Activated B cell treated with CpG ODN at 0.5 μM for 24 hours (primary cell): ENCODE measurements at places on chromosomes 11 and 22. TPM values are rescaled to one million over a fixed set of nuclear protein-coding genes. Genes with fewer than 3 reads are reported as not detected.

GRCh38 chr11:112828421-112828820, 132.8 kb upstream of the NCAM1 start:
- no peaks in the 10 kb centered on the region for H3K36me3 ChIP-seq
- no peak for DNase-seq
- H3K4me1 ChIP-seq, result no peaks in the 10 kb centered on the region
- no peak overlapping the region for H3K27ac ChIP-seq
- no peak overlapping the region for H3K4me3 ChIP-seq

- H3K27me3 ChIP-seq, result no peaks in the 10 kb centered on the region
- no peak overlapping the region for H3K4me3 ChIP-seq
- no peak for DNase-seq
- H3K27ac ChIP-seq, result peak overlapping the region; percentile 25
Observed at GRCh38 chr22:40116496-40117200, 61.1 kb upstream of the TNRC6B start.

Gene APOBEC3B
- 8.0 TPM in 2 replicates for total RNA-seq

DNA sequence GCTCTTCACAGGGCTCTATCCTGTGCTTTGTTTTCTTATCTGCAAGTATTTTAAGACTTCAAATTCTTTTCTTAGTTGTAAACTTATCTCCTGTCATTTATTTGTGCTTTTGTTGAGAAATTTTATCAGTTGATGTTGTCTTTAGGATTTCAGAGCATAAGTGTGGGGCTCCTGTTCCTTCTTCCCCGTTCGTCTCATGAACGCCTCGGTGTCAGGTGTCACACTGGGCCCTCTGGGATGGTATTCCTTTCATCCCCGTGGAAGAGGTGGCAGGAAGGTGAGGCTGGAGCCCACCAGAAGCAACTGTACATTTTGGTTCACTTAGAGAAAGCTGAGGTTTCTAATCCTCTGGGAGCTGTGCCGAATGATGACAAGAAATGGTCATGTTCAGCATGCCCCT, 17.9 kb downstream of the NADSYN1 start:
- H3K36me3 ChIP-seq, result peaks cover 83% of the 10 kb centered on the region
- no peaks in the 10 kb centered on the region for H3K27me3 ChIP-seq
- DNase-seq, result no peak
- H3K4me3 ChIP-seq, result no peak overlapping the region
- no peak overlapping the region for H3K27ac ChIP-seq
- H3K4me1 ChIP-seq, result peaks cover under 1% of the 10 kb centered on the region

GRCh38 chr11:115920841-115921480, 416.7 kb upstream of the CADM1 start:
- H3K36me3 ChIP-seq, result no peaks in the 10 kb centered on the region
- H3K27me3 ChIP-seq, result no peaks in the 10 kb centered on the region
- no peak overlapping the region for H3K27ac ChIP-seq
- peaks cover 29% of the 10 kb centered on the region for H3K4me1 ChIP-seq
- DNase-seq, result no peak
- H3K4me3 ChIP-seq, result no peak overlapping the region

- peaks cover 9% of the 10 kb centered on the region for H3K36me3 ChIP-seq
- no peak for DNase-seq
- peaks cover 19% of the 10 kb centered on the region for H3K4me1 ChIP-seq
- no peak overlapping the region for H3K4me3 ChIP-seq
Observed at GRCh38 chr11:45801723-45802315, 3.1 kb upstream of the SLC35C1 start.

DNA sequence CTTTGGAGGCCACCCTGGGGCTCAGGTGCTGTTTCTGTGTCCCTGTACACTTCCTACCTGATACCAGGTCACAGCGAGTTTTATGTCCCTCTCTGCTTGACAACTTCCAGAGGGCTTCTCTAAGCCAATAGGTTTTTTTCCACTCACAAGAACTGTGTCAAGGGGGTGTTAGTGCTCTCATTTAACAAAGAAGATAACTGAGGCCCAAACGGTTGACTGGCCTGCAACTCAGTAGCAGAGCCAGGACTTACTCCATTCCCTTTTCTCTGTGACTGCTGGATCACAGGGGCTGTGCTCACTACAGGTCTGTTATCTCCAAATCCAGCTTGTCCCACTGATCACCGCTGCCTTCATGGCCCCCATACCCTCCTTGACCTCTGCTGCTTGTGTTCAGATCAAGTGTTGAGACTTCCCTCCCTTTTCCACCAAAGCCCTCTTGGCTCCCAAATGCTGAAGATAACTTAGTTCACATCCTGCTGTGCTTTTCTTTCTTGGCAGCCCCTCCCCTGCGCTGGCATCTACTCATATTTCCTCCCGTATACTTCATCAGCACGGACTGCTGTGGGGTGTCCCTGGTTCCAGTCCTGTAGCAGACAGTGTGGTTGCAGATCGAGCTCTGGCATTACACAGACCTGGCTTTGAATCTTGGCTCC, 41.3 kb downstream of the POU2F3 start:
- peaks cover 13% of the 10 kb centered on the region for H3K27me3 ChIP-seq
- no peak overlapping the region for H3K27ac ChIP-seq
- no peaks in the 10 kb centered on the region for H3K36me3 ChIP-seq
- no peaks in the 10 kb centered on the region for H3K4me1 ChIP-seq

Gene MTCH2
- total RNA-seq, result 73.3 and 81.7 TPM in 2 replicates

Gene GLYATL1
- total RNA-seq, result not detected in 2 replicates

DNA sequence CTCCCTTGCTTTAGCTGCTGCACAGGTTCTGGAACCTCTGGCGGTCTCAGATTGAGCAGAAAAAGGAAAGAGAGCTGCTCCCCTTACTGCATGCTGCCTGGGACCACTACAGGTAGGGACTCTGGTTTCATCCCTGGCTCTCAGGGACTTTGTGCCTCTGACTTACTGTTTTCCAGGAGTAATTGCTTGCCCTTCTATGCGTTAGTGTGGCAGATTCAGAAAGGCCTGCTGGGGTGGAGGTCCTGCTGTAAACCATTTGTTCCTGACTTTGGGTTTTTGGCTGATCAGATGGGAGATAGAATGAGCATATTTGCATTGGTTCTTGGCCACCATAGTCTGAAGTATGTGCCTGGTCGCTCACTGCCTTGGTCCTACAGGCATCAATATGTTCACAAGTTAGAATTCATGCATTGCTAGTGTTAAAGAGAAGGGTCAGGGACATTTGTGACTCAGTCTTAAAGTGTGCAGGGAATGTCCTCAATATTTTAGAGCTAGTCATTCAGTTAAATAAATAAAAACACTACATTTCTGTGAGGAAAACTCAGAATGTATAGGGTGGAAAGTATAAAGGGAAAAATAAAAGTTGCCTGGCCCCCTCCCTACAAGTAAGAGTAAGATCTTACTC, 78.0 kb downstream of the PISD start:
- H3K4me3 ChIP-seq, result no peak overlapping the region
- no peaks in the 10 kb centered on the region for H3K27me3 ChIP-seq
- no peak for DNase-seq
- H3K27ac ChIP-seq, result peak overlapping the region; percentile 53

- DNase-seq, result no peak
- H3K36me3 ChIP-seq, result no peaks in the 10 kb centered on the region
- no peak overlapping the region for H3K27ac ChIP-seq
- peaks cover 3% of the 10 kb centered on the region for H3K4me1 ChIP-seq
- no peak overlapping the region for H3K4me3 ChIP-seq
Observed at GRCh38 chr11:134537296-134537695, 125.3 kb upstream of the B3GAT1 start.

DNA sequence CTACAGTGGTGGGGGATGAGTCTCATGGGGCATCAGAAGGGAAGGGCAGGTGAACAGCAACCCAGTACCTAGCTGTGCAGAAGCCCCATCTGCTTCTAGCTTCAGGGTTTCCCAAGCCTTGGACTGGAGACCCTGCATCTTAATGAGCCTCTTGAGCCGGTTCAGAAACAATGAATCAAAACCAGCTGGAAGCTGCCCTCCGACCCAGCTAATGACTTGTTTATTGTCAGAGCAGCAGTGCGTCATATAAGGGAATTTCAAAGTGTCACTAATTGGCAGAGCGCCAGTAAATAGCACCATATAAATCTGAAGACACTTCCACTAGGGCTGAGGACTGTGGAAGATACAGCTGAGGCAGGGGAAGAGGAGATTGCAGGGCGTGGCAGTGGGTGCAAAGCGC, 57.5 kb downstream of the RPUSD4 start:
- H3K36me3 ChIP-seq, result no peaks in the 10 kb centered on the region
- H3K27me3 ChIP-seq, result peaks cover 19% of the 10 kb centered on the region
- H3K4me3 ChIP-seq, result no peak overlapping the region

GRCh38 chr11:17561526-17561925, 14.5 kb downstream of the OTOG start:
- H3K36me3 ChIP-seq, result no peaks in the 10 kb centered on the region
- peaks cover 6% of the 10 kb centered on the region for H3K27me3 ChIP-seq
- H3K27ac ChIP-seq, result no peak overlapping the region
- no peaks in the 10 kb centered on the region for H3K4me1 ChIP-seq
- no peak for DNase-seq

DNA sequence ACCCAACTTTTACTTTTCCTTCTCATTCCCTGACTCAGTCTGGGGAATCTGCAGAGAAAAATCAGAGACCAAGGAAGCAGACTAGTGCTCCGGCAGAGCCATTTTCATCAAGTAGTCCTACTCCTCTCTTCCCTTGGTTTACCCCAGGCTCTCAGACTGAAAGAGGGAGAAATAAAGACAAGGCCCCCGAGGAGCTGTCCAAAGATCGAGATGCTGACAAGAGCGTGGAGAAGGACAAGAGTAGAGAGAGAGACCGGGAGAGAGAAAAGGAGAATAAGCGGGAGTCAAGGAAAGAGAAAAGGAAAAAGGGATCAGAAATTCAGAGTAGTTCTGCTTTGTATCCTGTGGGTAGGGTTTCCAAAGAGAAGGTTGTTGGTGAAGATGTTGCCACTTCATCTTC, 37.2 kb downstream of the KMT2A start:
- peaks cover 77% of the 10 kb centered on the region for H3K36me3 ChIP-seq
- no peak overlapping the region for H3K4me3 ChIP-seq
- H3K27me3 ChIP-seq, result no peaks in the 10 kb centered on the region
- peak overlapping the region; percentile 8 for H3K27ac ChIP-seq
- no peak for DNase-seq
- no peaks in the 10 kb centered on the region for H3K4me1 ChIP-seq

Gene PANX1
- 9.2 and 11.2 TPM in 2 replicates for total RNA-seq
